Muscle of back (tissue), 13 donors: ENCODE measurements at places on chromosomes 13 and 19.

GRCh38 chr19:2540646-2541454, 64.9 kb downstream of the GADD45B start:
- peak; percentile 83 for DNase-seq

GRCh38 chr19:4516939-4517300, 1.4 kb downstream of the PLIN4 start:
- DNase-seq: peak; percentile 66

GRCh38 chr19:52662631-52663030, 24.5 kb upstream of the ZNF83 start:
- DNase-seq: no peak

- DNase-seq: peak; percentile 83
Measured at GRCh38 chr13:30572859-30573275, 44.9 kb upstream of the USPL1 start.

DNA sequence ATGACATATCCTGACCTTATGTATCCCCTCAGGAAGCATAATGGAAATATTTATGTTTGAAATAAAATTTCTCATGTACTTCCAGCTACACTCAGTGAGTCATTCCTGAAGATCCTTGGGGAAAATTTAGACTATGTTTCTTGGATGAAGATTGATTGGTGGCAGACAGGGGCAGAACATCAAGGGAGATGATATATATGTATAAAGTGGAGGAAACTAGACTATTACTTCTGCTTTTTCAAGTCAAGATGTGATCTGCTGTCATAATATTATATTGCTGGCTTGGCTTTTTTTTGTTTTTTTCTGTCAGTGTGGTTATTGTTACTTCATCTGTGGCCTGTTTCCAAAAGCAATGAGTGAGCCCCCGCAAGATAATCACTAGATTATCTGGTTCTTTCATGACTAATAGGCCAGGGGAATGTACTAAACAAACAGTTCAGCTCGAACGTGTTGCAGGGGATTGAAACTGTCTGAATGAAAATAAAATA, 87.2 kb upstream of the TNFSF11 start:
- DNase-seq: peak; percentile 54

DNA sequence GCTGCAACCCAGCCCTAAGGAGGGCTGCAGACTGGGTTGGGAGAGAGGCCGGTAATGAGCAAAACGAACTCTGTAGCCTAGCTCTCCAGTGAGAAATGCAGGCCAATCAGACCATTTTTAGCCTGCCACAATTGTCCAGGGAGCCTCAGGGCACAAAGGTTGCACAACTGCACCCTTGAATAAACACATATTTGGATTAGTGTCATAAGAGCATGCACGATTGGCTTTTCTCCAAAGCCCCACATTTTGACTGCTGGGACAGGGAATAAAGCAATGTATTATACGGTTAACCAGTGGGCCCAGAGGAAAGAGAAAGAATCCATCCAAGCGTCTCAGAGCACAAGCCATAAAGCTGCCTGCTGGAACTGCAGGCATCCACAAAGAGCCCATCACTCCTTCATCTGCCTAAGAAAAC, 729.4 kb upstream of the SGCG start:
- peak; percentile 7 for DNase-seq

DNA sequence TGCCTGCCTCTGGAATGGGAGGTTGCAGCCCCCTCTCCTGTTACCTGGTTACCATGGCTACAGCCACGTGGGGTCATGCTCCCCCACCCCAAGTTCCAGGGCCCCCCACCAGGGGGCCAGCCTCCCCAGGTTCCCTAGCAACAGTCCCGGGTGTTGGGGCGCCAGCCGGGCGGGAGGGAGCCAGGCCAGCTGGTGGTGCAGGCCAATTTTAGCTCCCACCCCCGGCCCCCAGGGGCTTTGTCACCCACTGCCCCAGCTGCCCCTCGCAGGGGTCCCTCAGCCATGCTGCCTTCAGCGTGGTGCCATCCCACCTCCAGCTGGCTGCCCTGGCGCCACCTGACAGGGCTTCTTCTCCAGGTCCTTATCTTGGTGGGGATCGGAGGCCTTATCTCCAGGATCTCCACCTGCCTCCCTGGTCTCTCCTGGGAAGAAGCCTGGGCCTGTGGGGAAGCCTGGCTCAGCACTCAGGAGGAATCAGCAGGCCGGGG, 3.0 kb downstream of the MARK4 start:
- DNase-seq: no peak

DNA sequence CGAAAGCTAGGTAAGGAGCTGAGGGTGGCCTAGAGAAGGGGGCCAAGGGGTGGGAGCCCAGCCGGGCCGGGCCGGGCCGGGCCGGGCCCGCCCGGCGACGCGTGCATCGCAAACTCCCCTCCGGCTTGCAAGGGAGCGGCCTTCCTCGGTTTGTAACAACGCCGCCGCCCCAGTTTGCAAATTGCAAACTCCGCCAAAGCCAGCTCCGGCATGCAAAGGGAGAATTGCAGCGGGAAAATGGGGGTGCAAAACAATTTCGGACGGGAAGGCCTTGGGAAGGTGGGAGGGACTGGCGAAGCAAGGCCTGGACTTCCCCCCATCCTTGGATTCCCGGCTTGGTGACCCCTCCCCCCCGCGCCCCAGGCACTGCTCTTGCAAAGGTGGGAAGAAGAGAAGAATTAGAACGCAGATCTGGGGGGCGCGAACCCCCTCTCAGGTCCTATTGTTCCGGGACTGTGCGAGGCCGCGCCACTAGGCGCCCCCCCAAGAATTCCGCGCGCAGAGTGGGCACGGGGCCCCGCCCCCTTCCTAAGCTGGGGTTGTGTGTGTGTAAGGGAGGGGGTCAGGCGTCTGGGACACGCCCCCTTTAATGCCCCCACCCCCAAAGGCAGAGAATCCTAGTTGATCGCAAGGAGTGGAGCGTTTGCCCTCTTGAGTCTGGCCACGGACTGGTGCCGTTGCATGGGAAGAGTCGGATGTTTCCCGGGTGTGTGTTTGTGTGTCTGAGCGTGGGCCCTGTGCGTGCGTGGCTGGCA, 926 bp downstream of the PRR12 start:
- no peak for DNase-seq

DNA sequence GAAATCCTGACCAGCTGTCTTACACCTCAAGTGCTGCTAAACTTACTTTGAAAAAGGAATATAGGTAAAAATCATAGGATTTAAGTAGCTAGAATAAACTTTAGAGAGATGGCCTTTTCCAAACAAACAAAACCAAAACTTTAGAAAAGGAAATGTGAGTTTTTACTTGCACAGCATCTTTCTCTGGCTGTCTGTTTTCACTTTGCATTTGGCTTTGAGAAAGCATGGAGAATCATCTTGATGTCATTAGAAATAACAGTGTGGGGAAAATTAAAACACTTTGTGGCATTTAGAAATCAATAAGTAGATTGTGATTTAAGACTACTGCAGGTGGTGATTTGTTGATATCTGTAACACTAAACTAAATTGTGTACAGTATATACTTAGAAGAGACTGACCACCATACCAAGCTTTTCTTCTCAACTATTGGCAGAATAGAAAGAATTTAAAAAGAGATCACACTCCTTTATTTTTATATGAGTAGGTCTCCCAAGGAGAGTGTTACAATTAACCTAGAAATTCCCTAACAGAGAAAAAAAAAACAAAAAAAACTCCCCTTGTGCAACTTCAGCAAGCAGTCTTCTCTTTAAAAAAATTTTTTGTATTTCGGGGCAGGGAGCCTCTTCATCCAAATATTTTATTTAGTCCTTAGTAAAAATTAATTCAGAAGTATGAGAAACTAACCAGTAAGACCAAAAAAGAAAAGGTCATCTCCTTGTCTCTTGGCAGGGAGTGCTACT, 6.1 kb downstream of the WDFY2 start:
- DNase-seq: no peak
